DMS 273 treated with DMSO at 0.1 percent for 48 hours (cell line): ENCODE measurements at places on chromosomes 6 and 20.

DNA sequence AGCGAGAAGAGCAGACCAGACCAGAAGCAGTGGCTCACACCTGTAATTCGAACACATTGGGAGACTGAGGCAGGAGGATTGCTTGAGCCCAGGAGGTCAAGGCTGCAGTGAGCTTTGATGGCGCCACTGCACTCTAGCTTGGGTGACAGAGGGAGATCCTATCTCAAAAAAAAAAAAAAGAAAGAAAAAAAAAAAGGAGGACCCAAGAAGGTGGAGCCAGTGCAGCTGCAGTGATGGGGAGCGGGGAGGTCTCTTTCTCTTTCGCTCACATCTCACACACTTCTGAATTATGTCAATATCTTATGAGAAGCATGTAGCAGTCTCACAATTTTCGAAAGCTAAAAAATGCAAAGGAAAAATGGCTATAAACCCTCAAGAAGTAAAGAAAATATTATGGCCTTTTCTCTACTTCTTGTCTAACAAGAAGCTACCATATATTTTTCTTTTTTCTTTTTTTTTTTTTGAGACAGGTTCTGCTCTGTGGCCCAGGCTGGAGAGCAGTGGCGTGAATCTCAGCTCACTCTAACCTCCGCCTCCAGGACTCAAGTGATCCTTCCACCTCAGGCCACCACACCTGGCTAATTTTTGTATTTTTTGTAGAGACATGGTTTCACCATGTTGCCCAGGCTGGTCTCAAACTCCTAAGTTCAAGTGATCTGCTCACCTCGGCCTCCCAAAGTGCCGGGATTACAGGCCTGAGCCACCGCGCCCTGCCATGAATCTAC is 3.8 kb upstream of the SPO11 start:
- no peak for DNase-seq

- no peak for DNase-seq
These were observed 9.4 kb downstream of the HMGCLL1 start for GRCh38 chr6:55569638-55570037.

GRCh38 chr6:154925130-154925529 is 70.0 kb upstream of the TIAM2 start:
- no peak for DNase-seq

GRCh38 chr6:163625265-163625664 is 210.7 kb downstream of the QKI start:
- no peak for DNase-seq

DNA sequence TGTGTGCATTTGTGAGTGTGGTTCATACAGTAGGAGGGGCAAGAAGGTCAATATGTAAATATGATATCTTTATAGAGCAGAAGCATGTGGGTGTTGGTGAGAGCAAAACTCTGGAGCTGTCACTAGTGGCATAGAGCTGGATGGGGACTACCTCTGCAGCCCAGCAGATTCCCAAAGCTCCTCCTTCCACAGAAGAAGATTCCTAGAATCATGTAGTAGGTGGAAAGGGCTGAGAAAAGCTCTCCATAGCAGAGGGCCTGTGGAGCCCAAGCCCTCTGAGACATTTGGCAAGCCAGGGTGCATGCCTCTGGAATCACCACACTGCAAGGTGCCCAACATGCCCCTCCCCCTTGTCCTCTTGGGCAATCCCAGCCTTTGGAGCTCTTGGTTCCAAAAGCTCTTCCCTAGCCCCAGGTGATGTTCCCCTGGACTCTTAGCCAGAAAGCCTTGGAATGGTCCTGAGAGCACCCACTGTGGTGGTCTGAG is 233.2 kb downstream of the LRFN2 start:
- no peak for DNase-seq

DNA sequence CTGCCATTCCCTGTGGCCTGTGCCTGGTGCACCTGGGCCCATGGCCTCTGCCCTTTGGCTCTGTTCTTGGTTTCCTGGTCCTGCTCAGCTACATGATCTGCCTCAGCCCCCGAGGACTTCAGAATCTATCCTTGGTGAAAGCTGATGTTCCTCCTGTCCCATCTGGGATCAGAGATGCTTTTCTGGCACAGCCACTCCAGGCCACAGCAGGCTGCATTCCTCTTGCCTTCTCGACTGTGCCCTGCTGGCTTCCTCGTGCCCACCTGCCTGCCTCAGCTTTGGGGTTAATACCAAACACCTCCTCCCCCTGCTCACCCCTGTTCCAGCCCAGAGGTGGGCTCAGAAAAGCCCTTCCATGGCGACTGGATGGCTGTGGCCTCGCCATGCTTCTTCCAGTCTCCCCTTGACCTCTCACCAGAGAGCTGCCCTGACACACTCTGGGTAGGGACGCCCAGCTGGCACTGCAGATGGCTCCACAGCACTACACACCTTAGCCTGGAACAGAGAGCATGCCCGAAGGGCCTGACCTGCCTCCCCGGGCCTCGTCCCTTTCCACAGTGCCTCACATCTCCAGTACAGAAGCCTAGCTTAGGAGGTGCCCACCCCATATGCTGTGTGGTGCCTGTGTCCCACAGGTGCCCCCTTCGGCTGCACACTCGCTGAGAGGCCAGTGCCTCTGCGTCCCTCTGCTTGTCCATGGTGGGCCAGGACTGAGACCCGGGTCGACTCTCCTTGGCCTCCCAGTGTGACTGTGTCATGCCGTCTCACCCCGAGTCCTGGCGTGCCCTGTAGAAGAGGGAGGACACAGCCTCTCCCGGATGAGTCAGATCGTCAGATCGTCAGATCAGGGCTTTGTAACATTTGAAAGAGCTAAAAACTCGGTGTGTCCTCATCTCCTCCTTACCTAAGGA is 148.8 kb downstream of the DTNBP1 start:
- DNase-seq: no peak

- peak; percentile 99 for DNase-seq
These were observed at the start of gene RBM39 for GRCh38 chr20:35741892-35742740. Gene RBM39 (minus strand): TSS chr20:35742260. CDS start chr20:35740874, 1,386 bp downstream.

DNA sequence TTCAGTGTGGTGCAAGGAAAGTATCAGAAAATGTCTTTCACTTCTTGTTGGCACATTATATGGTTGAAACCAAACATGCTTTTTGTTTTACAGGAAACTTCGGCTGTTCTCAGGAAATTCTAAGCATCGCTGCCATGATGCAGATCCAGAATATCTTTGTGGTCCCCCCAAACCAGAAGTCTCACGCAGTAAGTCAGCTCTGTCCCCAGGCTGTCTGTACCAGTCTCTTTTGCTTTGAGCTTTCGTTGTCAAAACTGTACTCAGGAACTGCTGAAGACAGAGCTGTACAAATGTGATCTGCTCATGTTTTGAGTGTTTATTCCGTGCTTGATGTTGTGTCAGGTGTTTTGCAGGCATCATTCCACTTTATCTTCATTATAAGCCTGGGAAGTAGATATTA is 59.6 kb downstream of the DHX35 start:
- DNase-seq: no peak

DNA sequence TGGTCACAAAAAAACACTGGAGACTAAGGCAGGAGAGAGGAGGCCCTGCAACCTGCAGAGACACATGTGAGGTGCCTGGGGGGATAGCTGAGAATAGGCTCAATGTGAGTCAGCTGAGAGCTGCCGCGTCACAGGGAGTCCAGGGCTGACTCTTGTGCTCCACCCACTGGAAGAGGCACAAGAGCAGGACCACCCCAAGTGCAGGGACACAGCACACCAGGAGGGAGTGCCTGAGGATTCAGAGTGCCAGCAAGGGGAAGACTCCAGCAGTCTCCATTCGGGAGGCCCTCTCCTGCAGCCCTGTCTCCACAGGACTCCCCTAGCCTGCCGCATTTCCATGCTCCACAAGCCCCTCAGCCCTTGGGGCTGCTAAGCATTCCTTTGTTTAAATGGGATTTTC is 105.5 kb downstream of the HUS1B start:
- DNase-seq: no peak

GRCh38 chr20:39358052-39358451 is 395.9 kb downstream of the DHX35 start:
- no peak for DNase-seq

GRCh38 chr20:4383961-4384360 is 337.7 kb upstream of the PRND start:
- no peak for DNase-seq

DNA sequence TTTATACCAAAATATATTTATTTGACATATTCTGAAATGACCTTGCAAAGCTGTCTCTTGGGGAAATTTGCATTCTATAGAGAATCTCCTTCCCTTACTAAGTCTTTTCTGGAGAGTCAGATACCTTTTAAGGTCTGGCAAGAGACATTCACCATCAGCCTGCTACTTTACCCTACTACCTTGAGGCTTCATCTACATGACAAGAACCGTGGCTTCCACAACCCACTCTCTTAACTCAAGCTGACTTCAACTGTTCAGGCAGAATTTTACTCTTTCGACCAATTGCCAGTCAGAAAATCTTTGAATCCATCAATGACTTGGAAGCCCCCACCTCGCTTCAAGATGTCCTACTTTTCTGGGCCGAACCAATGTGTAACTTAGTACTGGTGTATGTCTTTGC is 314.2 kb downstream of the LAMA2 start:
- no peak for DNase-seq

GRCh38 chr6:93238632-93239031 is 180.7 kb downstream of the EPHA7 start:
- no peak for DNase-seq

DNA sequence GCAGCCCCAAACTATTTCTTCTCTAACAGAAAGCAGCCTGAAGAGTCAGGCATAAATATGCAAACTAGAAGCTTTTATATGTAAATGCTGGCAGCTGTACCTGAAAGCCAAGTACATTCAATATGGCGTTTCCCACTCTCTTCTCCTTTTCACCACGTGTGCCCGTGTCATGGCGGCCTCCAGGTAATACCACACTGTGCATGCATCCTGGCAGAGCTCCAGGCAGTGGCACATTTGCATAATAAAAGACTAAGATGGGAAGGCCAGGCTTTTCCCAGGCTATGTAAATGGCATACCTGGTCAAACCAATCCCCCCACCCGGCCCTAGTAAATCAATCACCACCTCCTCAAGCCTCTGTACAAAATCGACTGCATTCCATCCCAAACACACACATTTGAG is 120.6 kb downstream of the MMUT start:
- no peak for DNase-seq

DNA sequence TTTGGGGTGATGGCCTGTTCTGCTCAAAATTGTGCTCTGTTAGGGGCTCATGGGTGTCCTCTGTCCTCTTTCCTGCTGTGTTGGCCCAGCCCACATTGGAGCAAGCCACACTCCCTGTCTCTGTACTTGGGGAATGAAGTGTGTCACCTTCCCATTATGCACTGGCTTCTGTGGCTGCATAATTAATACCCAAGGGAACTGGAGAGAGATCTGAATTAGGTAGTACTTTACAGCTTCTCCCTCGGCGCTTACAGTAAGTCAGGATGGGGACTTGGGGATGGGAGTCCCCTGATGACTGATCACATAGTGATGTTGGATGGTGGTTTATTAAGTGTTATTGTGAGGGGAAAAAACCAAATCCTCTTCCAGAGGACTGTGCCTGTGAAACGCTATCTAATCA is 116.6 kb downstream of the FOXO3 start:
- DNase-seq: no peak

- no peak for DNase-seq
These were observed 86.7 kb downstream of the FOXC1 start for GRCh38 chr6:1696463-1696850.

DNA sequence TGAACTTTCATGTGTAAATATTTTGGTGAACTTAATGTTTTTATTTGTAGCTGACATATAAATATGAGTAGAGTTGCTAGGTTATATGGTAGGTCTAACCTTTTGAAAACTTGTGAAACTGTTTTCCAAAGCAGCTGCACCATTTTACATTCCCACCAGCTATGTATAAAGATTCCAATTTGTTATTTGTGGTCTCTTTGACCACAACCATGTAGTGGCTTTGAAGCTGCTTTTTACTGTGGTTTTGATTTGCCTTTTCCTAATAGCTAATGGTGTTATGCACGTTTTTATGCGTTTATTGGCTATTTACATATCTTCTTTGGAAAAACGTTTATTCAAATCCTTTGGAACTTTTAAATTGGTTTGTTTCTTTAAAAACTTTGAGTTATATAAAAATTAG is 10.3 kb downstream of the CST3 start:
- DNase-seq: no peak

DNA sequence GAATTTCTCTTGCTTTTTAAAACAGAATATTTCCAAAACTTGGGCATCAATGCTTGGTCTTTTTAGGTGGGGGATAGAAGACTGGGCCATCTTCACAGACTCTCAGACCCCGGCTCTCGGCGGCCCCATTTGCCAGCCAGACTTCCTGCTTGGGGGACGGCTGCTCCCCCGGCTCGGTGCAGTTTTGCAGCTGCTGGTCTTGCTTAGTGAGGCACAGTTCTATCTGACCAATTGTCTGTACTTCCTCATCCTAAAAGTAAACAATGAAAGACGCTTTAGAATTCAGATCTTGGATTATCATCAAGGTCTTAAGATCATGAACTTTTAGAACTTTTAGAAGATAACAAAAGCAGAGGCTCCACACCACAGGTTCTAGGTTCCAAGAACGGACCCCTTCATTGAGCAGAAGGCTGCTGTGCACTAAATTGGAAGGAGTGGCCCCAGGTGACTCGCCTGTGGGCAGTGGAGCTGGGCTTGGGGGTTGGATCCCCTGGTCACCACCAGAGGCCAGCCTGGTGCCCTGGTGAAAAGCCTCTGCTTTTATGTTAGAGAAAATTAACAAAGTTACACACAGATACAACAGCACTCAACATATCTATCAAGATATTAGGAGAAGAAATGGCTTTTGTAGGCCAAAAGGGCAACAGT is 26.7 kb downstream of the RNASET2 start:
- no peak for DNase-seq

- no peak for DNase-seq
These were observed 207.1 kb upstream of the MARCKS start for GRCh38 chr6:113649880-113650609.

DNA sequence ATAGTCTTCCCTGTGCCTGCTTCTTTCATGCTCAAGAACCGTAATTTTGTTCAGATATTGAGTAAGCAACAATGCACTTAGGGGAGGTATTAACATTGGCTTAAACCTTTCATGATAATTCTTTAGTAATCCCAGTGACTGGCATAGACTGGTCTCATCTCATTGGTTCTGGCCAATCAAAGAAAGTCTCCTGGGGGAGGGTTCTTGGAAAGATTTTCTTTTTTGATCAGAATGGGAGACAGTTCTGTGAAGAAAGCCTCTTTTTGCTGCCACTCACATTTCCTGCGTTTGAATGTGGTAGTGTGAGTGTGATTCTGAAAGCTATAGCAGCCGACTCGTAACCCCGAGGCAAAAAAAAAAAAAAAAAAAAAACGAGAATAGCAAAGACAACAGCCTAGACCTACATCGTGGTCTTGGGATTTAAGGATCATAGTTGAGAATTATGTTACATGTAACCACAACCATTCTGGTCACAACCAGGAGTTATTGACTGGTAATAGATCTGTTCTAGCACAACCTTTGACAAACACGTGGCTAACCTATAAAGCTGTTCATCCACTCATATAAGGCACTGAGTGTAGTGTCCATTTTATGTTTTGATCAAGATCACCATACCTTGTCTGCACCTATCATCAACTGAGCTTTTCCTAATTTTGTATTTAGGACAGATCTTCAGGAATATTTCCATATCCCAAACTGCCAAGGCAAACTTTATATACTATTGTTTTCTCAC is 15.1 kb upstream of the TMEM217 start:
- no peak for DNase-seq
